ENCODE measurements at places on chromosomes 4 and X.

DNA sequence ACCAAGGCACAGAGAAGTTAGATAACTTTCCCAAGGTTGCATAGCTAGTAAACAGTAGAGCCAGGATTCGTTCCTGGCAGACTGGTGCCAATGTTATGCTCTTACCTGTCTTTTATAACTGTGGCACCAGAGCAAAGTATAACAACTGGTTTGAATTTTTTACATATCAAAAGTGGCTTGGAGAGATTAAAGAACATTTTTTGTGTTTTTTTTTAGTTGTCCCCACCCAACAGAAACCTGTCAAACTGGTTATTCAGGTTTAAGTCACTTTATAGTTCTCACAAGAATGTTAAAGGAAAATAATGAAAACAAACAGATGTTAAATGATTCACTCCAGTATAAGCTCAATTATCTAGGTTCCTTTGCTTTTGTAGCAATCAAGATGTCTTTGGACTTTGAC is 15.6 kb upstream of the FAM47E start:
- no peak for DNase-seq

DNA sequence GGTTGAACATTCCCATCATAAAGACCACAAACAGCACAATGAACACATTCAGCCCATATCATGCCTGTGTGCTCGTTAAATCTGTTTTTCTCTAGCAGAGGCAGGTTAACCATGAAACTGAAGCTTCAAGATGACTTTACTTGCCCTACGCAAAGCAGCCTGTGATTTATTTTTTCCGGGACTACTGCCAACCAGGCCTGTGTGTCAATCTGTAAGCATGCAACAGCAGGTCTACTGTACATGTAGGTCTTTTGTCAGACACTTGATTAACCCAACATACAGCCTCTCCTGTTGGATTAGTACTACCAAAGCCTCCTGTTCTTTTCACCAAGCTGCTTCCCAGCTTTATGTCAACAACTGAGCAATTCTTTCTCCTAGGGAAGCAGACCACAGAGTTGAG is 85.5 kb upstream of the ACSL1 start:
- peak; percentile 13 for DNase-seq

DNA sequence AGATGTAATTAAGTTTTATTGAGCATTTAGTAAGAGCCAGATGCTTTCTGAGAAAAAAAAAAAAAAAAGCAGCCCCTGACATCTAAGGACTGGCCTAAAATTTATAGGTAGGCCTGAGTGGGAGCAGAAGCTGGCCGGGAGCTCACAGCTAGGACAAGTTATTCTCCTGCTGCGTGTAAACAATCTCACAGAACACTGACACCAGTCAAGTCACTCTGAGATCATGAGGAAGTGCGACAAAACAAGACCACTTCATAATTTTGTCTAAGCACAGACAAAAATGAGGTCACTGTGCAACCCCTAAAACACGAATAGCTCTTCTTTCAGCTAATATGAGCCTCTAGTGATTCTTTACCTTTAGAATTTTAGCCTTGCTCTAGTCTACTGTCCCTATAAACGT is 15.3 kb upstream of the NSUN7 start:
- DNase-seq: no peak

- peak; percentile 45 for DNase-seq
These were observed at the start of gene CPE for GRCh38 chr4:165378745-165379677. Gene CPE, plus strand, starts transcription at chr4:165379008. Its CDS starts 214 bp downstream, at chr4:165379222.

GRCh38 chr4:142347241-142347640 is 498.9 kb downstream of the INPP4B start:
- DNase-seq: no peak

GRCh38 chr4:182251116-182251515 is 7.9 kb downstream of the TENM3 start:
- DNase-seq: no peak

GRCh38 chr4:16896881-16897750 is 1.3 kb downstream of the LDB2 start:
- DNase-seq: no peak

GRCh38 chr4:161696944-161697343 is 466.9 kb downstream of the FSTL5 start:
- no peak for DNase-seq

DNA sequence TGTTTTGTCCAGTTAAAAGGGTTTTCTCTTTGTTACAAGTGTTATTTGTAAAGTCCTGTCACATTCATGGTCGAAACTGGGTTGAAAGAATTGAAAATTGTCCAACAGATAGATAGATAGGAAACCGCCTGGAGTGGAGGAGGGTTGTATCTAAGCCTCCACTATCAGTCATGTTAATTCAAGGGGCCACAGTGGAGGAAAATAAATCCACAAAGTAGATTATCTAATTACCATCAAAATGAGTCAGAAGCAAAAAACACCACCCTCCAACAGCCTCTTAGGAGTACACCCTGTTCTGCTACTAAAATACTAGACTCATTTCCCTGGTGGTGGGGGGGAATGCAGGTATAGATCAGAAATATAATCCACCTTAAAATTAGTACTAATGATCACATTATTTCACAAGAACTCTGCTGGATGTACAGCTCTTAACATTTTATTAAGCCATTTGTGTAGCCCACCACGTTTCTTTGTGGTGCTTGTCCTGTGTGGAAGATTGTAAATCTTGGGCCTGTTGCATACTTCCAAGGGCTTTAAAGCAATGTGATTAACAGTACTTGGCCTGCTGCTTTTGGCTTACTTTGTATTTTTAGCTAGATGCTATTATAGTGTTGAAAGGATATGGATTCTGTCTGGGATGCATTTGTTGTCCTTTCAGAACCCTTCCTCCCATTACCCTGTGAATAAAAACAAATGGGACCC is 26.8 kb downstream of the RBBP7 start:
- DNase-seq: no peak

- no peak for DNase-seq
These were observed 3.9 kb downstream of the ARL13A start for GRCh38 chrX:100973411-100973810.

Data from stimulated activated CD4-positive, alpha-beta T cell treated with anti-CD3 and anti-CD28 coated beads, Interleukin-15, amount 100 ng/mL, for 48 hours (primary cell).